ENCODE measurements at places on chromosomes 2 and 18. TPM values are rescaled to one million over a fixed set of nuclear protein-coding genes. Genes with fewer than 3 reads are reported as not detected.

- no peak for DNase-seq
These were observed 227.8 kb upstream of the RBBP8 start for GRCh38 chr18:22705328-22705727.

Gene GDF7
- not detected for polyA plus RNA-seq

- DNase-seq: no peak
These were observed 85.5 kb downstream of the EPC2 start for GRCh38 chr2:148730085-148730484.

Gene CFC1
- polyA plus RNA-seq: not detected

- DNase-seq: no peak
These were observed 111.8 kb downstream of the PRKCE start for GRCh38 chr2:45763255-45763654.

Gene MPV17
- not detected for polyA plus RNA-seq

Gene EFHD1
- 14.9 TPM for polyA plus RNA-seq

GRCh38 chr2:233386382-233387041 lies 32.2 kb downstream of the DGKD start:
- DNase-seq: peak; percentile 25

Data from muscle of arm (tissue), 14 donors.